ENCODE measurements at places on chromosomes 6 and 20.

GRCh38 chr6:156928126-156928525, 150.9 kb downstream of the ARID1B start:
- DNase-seq = no peak

GRCh38 chr6:8983202-8983688, 547.9 kb upstream of the SLC35B3 start:
- DNase-seq = peak; percentile 77

DNA sequence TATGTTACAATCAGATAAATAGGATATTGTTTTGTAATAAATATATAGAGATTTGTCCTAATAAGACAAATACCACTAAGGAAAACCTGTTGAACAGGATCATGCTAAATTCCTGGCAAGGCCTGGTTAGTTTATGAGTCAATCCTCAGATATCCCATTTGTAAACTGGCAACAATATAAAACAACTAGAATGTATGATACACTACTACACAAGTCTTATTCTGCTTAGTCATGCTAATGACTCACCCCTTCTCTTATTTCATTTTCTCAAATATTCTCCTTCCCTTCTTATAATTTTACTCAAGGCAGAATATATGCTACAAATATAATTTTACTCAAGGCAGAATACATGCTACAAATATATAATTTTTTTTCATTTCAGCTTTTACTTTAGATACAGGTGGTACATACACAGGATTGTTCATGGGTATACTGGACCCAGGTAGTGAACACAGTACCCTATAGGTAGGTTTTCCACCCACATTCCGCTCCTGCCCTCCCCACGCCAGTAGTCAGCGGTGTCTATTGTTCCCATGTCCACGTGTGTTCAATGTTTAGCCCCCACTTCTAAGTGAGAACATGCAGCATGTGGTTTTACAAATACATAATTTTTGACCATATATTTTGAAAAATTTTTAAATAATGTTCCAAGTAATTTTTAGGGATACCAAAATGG, 6.3 kb downstream of the OSER1 start:
- DNase-seq = peak; percentile 98

DNA sequence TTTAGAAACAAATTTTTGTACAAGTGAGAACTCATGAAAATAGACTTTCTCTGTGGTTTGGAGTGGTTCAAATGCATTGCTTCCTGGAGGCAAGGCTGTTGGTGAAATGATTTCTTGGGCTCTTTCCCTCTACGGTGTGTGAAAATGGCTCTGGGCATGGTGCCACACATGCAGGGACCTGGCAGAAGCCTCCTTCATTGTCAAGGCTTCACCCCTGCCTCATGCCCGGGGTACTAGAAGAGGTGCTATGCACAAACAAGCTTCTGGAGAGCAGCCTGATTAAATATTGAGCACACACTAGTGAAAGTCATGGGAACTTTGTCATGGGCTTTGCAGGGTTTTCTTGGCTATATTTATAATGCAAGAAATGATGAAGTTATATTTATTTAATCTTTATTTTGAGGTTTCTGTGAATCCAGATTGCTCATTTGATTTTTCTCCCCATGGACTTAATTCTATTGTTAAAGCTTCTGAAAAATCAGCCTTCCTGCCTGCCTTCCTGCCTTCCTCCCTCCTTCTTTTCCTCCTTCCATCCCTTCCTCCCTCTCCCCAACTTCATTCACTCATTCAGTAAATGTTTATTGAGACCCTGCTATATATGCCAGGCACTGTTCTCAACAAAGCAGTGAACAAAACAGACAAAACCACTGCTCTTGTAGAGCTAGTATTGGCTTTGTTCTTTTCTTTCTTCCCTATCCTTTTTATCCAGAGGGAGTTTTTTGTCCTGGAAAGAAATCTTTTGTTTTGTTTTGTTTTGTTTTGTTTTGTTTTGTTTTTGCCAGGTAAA, 21.0 kb downstream of the C6orf89 start:
- DNase-seq = no peak

GRCh38 chr6:157561929-157562810, 181.2 kb downstream of the ZDHHC14 start:
- no peak for DNase-seq

DNA sequence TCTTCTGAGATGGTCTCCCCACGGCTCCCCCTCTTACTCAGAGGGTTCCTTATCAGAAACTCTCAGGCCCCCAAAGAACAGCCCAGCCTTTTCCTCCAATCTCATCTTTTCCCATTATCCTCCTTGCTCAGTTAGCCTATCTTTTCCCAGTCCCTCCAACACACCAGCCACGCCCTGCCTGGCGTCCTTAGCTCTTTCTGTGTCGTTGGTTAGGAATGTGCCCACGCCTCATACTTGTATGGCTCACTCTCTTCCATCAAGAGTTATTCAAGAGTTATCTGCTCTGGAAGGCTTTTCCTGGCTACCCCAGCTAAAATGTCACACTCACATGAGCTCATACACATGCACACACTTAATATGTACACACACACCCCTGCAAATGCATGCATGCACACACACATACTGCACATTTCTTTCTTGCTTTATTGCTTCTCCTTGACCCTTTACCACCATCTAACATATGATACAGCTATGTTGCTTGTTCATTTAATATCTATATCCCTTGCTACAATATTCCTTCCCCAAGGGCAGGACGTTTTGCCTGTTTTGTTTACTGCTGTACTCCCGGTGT, 37.6 kb downstream of the SLC2A10 start:
- peak; percentile 68 for DNase-seq

GRCh38 chr20:20272686-20273085, 95.2 kb upstream of the INSM1 start:
- no peak for DNase-seq

Measured in ELR (cell line).